ENCODE measurements at places on chromosomes 1 and 21.

GRCh38 chr1:175132436-175132835 lies 60.1 kb downstream of the KIAA0040 start:
- peak; percentile 78 for DNase-seq

DNA sequence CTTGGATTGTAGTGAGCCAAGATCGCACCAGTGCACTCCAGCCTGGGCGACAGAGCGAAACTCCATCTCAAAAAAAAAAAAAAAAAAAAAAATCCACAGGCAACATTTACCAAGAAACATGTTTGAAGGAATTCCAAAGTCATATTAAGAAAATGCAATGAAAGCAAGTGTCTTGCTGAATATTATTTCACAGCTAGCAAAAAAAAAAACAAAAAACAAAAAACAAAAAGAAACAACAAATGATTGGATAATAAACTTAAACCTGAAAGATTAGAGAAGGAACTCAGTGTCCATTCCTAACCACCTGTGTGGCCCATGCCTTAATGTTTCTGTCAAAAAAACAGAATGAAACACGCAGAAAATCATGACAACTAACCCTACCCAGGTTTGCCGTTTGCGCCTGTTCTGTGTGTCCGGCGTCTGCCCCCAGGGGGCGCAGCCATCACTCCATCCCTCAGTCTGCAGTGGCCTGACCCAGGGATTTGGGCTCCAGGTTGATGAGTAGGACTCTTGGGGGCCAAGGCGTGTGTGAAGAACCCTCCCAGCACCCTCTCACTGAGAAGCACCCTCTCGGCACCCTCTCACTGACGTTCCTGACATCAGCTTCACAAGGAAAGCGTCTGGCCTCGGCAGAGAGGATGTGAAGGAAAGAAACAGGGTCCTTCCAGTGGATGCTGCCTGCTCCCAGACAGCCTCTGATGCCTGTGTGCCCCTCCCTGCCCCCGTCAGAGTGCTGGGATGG lies 19.2 kb upstream of the PTTG1IP start:
- DNase-seq = no peak

DNA sequence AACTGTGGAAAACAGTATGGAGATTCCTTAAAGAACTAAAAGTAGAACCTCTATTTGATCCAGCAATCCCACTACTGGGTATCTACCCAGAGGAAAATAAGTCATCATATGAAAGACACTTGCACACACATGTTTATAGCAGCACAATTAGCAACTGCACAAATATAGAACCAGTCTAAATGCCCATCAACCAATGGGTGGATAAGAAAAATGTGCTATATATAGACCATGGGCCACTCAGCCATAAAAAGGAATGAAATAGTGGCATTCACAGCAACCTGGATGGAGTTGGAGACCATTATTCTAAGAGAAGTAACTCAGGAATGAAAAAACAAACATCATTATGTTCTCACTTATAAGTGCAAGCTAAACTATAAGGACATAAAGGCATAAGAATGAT lies 105.0 kb upstream of the PGBD5 start:
- no peak for DNase-seq

- no peak for DNase-seq
Measured at GRCh38 chr1:9309991-9310390, 17.3 kb downstream of the SPSB1 start.

DNA sequence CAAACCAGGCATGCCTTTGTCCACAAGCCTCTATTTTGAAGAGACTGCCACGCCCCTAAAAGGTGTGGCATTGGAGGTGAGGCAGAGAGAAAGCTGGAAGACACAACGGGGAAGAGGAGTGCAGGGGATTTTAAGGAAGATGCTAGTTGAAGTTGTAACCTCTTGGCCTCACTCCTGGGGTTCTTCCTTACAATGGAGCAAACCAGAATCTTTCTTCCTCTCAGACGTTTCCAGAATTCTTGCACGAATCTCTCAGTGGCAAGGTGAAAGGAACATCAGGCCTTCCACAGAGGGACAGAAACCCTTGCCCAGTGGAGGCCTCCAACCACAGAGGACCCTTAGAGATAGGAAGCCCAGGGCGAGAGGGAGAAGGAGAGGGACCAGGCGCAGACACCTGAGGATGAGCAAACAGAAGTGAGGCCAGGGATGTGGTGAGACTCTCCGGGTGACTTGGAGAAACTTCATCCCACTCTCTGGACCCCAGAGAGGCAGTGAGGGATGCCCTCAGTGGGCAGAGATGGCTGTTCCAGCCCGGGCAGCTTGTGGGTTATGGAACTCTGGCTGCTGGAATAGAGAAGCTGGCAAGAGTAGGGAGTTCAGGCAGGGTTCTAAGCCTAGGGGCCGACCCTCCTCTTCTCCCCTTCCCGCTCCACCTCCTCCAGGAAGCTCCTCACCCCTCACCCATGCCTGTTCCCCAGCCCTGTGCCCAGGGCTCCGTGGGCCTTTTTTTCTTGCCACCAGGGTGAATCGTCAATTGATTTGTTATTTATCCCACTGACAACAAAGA lies 136.8 kb upstream of the RUNX3 start:
- DNase-seq = no peak

- DNase-seq = no peak
Measured at GRCh38 chr1:235567812-235568503, 63.7 kb upstream of the B3GALNT2 start.

DNA sequence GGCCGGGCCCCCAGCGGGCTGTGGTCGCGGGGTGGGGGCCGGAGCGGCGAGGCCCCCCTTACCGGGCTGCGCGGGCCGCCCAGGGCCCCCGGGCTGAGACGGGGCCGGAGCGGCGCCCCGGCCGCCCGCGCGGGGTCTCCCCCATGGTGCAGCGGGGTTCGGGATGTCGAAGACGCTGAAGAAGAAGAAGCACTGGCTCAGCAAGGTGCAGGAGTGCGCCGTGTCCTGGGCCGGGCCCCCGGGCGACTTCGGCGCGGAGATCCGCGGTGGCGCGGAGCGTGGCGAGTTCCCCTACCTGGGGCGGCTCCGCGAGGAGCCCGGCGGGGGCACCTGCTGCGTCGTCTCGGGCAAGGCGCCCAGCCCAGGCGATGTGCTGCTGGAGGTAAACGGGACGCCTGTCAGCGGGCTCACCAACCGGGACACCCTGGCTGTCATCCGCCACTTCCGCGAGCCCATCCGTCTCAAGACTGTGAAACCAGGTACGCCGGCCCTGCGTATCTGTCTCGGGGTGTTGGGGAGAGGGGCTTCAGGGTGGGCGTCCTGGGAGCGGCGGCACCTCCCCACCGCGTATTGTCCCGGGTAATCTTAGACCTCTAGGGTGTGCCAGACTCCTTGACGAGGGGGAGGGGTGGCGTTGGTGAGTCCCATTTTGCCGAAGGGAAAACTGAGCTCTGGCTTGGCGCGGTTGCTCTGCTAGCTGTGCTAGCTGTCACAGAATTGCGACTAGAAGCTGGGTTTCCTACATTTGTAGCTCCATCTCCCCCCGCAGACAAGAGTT lies 745 bp downstream of the MAGI3 start:
- DNase-seq = no peak
